ENCODE measurements at places on chromosomes 1 and 21. TPM values are rescaled to one million over a fixed set of nuclear protein-coding genes. Genes with fewer than 3 reads are reported as not detected.

- no peak for DNase-seq
Measured at GRCh38 chr21:42113926-42114409, 42.9 kb downstream of the UMODL1 start.

GRCh38 chr1:117836069-117836468, 93.4 kb downstream of the GDAP2 start:
- peak; percentile 43 for DNase-seq

DNA sequence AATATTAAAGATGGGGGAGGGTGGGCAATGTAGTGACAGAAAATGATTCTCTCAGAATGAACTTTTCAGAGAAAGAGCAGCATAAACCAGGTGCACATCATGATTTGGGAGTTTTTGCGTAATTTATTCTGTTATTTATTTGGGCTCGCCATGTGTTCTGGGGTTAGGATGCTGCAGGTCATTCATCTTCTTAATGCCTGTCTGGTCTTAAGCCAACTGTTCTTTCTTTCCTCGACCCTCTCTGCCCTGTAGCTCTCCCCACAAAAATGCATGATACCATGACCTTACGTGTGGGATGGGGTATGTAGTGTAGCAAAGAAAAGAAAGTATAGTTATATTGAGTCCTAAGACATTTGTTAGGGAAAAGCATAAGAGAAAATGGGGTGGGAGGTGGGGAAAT, 12.3 kb upstream of the TARS2 start:
- DNase-seq, result peak; percentile 7

GRCh38 chr1:78469576-78469975, 21.2 kb upstream of the PTGFR start:
- DNase-seq, result no peak

DNA sequence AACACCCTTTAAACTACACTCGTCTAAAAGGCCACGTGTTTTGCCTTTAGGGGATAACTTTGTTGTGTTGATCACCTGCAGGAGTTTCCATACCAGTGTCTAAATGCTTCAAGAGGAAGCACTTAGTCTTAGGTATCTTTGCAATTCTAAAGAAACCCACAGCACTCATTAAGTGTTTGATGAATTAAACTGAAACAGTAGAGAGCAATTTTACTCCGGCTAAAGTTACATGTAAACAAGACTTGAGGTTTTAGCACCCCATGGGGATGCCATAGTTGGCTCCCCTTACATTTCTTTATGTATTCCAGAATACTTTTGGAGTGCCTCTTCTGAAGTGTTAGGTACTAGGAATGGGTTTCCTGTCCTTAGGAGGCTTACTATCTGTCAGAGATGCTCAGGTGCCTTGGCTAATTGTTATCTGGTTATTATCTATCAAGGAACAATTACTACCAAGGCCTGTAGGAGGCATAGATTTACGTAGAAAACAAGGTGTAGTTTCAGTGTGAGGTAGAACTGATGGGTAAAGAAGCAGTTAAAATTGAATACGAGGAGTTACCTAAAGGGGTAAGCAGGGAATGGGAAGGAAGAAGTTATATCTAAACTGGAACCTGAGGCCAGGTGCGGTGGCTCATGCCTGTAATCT, 176.8 kb upstream of the SAMSN1 start:
- no peak for DNase-seq

- no peak for DNase-seq
Measured at GRCh38 chr1:66931590-66931989, 6.8 kb downstream of the MIER1 start.

GRCh38 chr21:35075546-35075945, 26.4 kb upstream of the RUNX1 start:
- peak; percentile 82 for DNase-seq

Gene CFAP45
- total RNA-seq, result 0.72 TPM

Gene GPR61
- not detected for total RNA-seq

Gene SLC30A2
- not detected for total RNA-seq

Gene LCE3C
- not detected for total RNA-seq

Gene OR2G6
- not detected for total RNA-seq

Gene AMY2A
- not detected for total RNA-seq

Gene BRINP2
- total RNA-seq, result not detected

Data from IMR-90 (cell line).